ENCODE measurements at places on chromosomes 11 and 22. TPM values are rescaled to one million over a fixed set of nuclear protein-coding genes. Genes with fewer than 3 reads are reported as not detected.

DNA sequence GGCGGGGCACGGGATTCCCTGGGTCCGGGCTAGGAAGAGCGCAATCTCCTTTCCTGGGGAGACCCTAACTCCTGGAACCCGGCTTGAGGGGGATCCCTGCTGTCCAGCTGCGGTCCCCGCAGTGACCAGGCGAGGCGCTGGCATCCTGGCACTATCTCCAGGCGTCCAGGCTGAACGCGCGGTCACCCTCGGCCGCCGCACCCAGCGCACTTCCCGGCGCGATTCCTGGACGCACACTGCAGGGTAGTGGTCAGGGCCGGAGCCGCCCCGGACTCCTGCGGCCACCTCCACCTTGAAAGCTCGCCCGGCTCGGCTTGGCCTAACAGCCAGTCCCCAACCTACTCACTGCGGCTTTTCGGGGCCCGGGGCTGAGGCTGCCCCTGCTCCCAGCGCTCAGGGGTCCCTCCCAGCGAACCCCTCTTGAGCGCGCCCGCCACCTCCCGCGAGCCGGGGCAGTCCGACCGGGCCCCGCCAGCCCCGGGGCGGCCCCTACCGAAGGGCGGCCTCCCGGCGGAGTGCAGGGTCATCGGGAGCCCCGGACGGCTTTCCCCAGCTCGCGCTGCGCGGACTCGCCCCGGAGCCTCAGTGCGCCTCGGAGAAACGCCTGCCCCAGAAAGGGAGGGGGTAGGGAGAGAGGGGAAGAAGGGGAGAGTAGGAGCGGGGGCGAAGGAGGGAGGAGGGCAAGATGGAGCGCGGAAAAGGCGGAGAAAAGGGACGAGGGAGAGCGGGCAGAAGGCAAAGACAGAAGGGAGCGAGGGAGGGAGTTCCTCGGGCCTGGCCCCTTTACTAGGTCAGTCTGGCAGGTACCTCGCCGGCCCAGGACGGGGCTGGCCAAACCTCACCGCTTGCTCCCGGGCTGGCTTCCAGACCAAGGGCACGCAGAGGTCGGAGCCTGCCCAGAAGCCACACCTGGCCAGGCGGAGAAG is 1.0 kb downstream of the POU2AF3 start:
- peak overlapping the region; percentile 86 for H3K27ac ChIP-seq
- peak overlapping the region; percentile 55 for H3K4me3 ChIP-seq
- no peaks in the 10 kb centered on the region for H3K27me3 ChIP-seq
- H3K36me3 ChIP-seq, result no peaks in the 10 kb centered on the region

DNA sequence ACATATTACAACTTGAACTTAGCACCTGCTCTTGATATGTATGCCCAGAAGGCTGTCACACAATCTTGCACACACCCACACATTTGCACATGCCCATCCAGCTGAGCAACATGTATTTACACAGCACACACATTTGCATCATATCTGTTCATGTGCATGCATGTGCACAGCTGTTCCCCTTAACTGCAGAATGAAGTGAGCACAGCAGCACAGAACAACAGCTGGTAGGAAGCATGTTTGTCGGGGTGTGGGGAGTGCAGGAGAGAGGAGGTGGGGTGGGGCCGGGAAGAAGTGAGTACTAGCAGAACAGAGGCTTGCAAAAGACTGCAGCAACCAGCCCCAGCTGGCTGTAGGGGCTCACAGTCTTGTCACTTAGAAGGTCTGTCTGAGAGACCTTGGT is 296.5 kb downstream of the KIRREL3 start:
- H3K27me3 ChIP-seq, result no peaks in the 10 kb centered on the region
- H3K4me3 ChIP-seq, result no peak overlapping the region
- H3K4me1 ChIP-seq, result no peaks in the 10 kb centered on the region
- H3K27ac ChIP-seq, result no peak overlapping the region
- DNase-seq, result no peak

DNA sequence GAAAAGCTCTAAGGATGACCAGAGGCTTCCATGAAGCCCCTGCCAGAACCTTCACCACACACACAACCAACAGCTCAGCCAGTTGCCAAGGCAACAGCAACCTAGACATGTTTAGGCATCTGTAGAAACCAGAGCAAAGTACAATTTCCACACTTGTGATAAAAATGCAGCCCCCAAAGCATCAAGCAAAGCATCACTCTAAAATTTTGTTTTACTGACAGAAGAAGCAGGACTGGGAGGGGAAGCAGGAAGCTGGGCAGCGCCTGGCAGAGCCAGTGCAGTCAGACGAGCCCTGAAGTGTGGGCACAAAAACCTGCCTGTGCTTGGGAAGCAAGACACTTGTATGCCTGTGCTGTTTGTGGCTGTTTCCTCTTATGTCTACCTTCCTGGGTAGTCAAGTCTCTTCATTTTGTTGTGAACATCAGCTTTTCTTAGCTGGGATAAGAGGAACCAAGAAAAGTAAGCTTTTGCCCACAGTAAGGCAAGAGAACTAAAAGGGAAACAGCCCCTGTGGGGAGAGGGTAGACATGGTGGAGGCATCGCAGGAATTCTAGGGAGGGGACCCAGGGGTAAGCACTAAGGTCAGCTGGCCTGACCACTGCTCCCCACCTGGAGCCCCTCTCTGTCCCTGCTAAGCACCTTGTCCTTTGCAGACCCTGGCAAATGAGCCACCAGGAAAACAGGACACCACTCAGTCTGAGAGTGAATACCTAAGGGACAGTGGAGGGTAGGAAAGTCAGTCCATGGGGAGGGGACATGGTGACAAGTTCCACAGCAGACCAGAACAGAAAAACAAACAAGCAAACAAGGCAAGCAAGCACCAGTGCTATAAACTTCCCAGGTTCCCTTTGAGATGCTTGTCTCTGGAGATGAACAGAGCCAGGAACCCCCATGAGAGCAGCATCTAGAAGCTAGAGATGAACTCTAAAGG is 13.4 kb downstream of the PACSIN2 start:
- no peaks in the 10 kb centered on the region for H3K4me1 ChIP-seq
- DNase-seq, result no peak
- H3K36me3 ChIP-seq, result no peaks in the 10 kb centered on the region
- no peak overlapping the region for H3K4me3 ChIP-seq
- H3K27me3 ChIP-seq, result no peaks in the 10 kb centered on the region

DNA sequence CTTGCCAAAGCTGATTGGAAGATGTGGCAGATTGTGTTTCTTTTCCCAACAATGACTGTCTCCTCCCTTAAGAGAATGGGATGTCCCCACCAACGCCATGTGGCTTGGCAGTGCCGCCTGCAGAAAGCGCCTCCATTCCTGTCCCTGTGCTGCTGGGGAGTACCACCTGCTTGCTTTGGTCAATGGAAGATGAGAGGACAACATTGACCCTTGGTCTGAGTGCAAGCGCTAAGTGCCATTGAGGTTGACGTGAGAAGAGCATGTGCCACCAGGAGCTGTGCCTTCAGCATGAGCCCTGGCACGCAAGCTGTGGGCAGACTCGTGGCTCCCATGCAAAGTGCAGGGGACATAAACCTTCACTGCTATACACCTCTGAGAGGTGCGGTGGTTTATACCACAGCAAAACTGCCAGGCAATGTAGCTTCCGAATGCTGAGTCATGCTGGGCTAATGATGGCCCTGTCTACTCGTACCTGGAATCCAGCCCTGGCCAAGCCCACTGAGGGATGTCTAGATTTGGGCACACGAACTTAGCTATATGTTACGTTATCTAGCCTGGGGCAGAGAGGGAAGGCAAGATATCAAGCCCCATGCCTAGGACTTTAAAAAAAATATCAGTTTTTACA is 41.9 kb downstream of the MYEOV start:
- no peak overlapping the region for H3K27ac ChIP-seq
- H3K36me3 ChIP-seq, result no peaks in the 10 kb centered on the region

GRCh38 chr11:110092111-110092514 is 1.1 kb upstream of the ZC3H12C start:
- no peaks in the 10 kb centered on the region for H3K36me3 ChIP-seq
- peak overlapping the region; percentile 99 for H3K27ac ChIP-seq
- peak overlapping the region; percentile 77 for H3K4me3 ChIP-seq
- H3K4me1 ChIP-seq, result peaks cover 36% of the 10 kb centered on the region

DNA sequence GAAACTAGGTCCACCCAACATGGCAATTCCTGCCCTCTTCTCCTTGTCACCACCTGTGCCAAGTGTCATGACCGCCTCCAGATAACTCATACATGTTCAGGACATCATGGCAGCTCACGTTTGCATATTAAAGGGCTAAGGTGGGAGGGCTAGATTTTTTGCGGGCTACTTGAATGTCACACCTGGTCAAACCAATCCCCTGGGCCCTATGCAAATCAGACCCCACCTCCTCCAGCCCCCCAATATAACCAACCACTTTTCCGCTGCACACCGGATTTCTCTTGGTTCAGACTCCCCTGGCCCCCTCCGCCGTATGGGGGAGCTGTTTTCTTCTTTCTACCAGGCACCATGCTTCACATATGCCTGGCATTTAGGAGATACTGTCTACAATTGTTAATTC is 12.6 kb downstream of the UPB1 start:
- H3K27ac ChIP-seq, result no peak overlapping the region
- H3K4me3 ChIP-seq, result no peak overlapping the region
- no peak for DNase-seq

- H3K27ac ChIP-seq, result peak overlapping the region; percentile 75
- H3K4me3 ChIP-seq, result no peak overlapping the region
- peaks cover 18% of the 10 kb centered on the region for H3K4me1 ChIP-seq
- no peak for DNase-seq
These were observed 33.3 kb downstream of the MICAL2 start for GRCh38 chr11:12143461-12144258.

- H3K4me1 ChIP-seq, result no peaks in the 10 kb centered on the region
- no peak for DNase-seq
- no peak overlapping the region for H3K4me3 ChIP-seq
These were observed 302.5 kb downstream of the CTTN start for GRCh38 chr11:70700871-70701270.

- no peak overlapping the region for H3K27ac ChIP-seq
- DNase-seq, result no peak
- H3K27me3 ChIP-seq, result no peaks in the 10 kb centered on the region
- peaks cover 13% of the 10 kb centered on the region for H3K4me1 ChIP-seq
These were observed 16.2 kb downstream of the MISFA start for GRCh38 chr11:18615628-18616392.

GRCh38 chr11:104332110-104332509 is 168.2 kb upstream of the PDGFD start:
- no peak overlapping the region for H3K27ac ChIP-seq
- DNase-seq, result no peak
- H3K36me3 ChIP-seq, result no peaks in the 10 kb centered on the region
- no peaks in the 10 kb centered on the region for H3K27me3 ChIP-seq

DNA sequence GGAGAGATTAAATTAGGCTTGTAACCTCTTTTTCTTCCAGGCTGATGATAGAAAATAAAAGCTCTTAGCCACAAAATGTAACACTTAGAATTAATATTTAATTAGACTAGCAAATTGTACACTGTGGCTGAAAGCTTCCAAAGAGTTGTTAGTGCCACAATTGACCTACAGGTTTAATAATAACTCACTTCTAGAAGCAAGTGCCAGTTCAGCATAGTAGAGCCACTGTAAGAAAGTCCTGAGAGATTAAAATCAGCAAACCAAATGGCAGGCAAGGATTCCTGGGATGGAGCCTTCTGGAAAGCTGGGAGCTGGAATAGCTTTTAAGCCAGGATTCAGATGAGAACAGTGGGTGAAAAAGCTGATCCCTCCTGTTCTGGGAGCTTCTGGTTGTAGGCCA is 131.0 kb downstream of the ELP4 start:
- no peaks in the 10 kb centered on the region for H3K27me3 ChIP-seq
- H3K27ac ChIP-seq, result no peak overlapping the region
- H3K4me1 ChIP-seq, result no peaks in the 10 kb centered on the region

- peak; percentile 86 for DNase-seq
- H3K4me3 ChIP-seq, result no peak overlapping the region
- H3K36me3 ChIP-seq, result no peaks in the 10 kb centered on the region
These were observed 9.1 kb upstream of the CLCF1 start for GRCh38 chr11:67382276-67383136.

GRCh38 chr11:63572026-63572688 is 9.0 kb upstream of the PLAAT2 start:
- no peak overlapping the region for H3K4me3 ChIP-seq
- peaks cover 5% of the 10 kb centered on the region for H3K4me1 ChIP-seq
- H3K36me3 ChIP-seq, result peaks cover 11% of the 10 kb centered on the region
- H3K27ac ChIP-seq, result peak overlapping the region; percentile 56
- no peak for DNase-seq

GRCh38 chr22:43921370-43921769 is 2.2 kb upstream of the PNPLA3 start:
- no peaks in the 10 kb centered on the region for H3K36me3 ChIP-seq
- no peak for DNase-seq

ELF5 gene
- total RNA-seq, result not detected

CLDN5 gene
- total RNA-seq, result 130 TPM

NRIP3 gene
- total RNA-seq, result 0.42 TPM

DLG2 gene
- 7.5 TPM for total RNA-seq

APOA4 gene
- total RNA-seq, result not detected

SCGB1D2 gene
- total RNA-seq, result not detected

RFPL2 gene
- total RNA-seq, result not detected

DEPDC7 gene
- 6.9 TPM for total RNA-seq

Measured in tibial nerve (tissue), 4 donors.